Right lung (tissue), 10 donors: ENCODE measurements at places on chromosomes 7 and 10.

- DNase-seq = no peak
Measured at GRCh38 chr7:40755438-40755837, 620.6 kb downstream of the SUGCT start.

GRCh38 chr7:151137076-151137675, 30.3 kb downstream of the GBX1 start:
- DNase-seq = no peak

DNA sequence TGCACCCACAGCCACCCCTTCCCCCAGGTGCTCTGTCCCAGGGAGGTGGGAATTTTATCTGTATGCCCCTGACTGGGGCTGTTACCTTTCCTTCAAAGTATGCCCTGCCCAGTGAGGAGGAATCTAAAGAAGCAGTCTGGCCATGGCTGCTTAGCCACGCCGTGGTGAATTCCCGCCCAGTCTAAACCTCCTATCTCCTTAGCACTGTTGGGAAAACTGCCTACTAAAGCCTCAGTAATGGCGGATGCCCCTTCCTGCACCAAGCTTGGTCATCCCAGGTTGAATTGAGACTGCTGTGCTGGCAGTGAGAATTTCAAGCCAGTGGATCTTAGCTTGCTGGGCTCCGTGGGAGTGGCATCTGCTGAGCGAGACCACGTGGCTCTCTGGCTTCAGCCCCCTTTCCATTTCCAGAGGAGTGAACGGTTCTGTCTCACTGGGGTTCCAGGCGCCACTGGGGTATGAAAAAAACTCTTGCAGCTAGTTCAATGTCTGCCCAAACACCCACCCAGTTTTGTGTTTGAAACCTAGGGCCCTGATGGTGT, 87.2 kb downstream of the ABCC2 start:
- DNase-seq = no peak

DNA sequence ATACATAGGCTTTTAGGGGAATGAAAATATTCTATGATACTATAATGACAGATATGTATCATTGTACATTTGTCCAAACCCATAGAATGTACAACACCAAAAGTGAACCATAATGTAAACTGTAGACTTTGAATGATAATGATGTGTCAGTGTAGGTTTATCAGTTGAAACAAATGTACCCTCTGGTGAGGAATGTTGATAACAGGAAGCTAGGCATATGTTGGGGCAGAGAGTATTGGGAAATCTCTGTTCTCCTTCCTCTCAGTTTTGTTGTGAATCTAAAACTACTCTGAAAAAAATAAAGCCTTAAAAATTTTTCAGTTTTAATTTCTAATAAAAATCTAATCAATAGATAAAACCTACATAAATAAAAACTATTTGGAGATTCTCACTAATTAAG, 36.9 kb downstream of the C1GALT1 start:
- DNase-seq = no peak

DNA sequence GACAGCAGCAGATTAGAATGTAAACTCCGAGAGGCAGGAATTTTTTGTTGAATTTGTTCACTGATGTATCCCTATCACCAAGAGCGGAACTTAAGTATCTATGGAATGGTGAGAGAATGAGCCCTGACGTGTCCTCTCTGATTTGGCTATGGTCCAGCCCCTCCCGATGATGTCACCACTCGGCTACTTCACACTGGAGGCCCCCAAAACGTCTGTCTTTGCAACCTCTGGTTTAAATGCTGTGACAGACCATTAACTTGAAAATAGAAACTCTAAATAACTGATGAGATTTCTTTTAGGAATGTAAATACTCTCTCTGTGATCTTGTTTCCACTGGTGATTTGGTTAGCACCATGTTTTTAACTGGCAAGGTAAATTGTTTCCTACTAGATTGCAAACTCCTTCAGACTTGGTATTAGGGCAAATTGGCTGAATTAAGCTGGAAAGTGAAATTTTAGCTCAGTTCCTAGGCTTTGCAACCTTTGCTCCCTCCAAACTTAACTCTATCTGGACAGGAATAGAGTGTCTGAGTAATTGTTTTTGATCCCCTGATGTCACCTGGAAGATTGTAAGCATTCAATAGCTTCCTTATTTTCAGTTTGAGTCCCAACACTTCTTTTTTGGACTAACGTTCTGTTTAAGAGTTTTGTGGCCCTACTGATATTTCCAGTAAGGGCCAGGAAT, 19.1 kb downstream of the SLC16A12 start:
- DNase-seq = peak; percentile 66

DNA sequence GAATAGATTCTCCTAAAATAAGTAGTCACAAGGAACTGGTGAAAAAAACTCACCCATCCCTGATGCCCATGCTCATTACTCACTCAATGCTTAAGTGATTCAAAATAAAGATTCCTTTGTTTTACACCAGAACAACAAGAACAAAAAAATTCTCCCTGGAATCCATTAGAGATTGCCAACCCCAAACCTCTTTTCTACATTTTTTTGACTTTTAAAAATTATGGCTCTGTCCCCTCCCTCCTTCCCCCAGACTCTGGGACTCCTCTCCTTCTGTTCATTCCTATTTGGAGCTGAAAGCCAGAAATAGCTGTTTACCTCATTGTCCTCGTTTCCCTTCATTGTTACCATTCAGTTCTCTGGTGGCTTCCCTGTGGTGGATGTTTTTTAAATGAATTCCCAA, 63.2 kb upstream of the FHIP2A start:
- no peak for DNase-seq

GRCh38 chr10:95767884-95768556, 12.1 kb downstream of the ENTPD1 start:
- DNase-seq = no peak

DNA sequence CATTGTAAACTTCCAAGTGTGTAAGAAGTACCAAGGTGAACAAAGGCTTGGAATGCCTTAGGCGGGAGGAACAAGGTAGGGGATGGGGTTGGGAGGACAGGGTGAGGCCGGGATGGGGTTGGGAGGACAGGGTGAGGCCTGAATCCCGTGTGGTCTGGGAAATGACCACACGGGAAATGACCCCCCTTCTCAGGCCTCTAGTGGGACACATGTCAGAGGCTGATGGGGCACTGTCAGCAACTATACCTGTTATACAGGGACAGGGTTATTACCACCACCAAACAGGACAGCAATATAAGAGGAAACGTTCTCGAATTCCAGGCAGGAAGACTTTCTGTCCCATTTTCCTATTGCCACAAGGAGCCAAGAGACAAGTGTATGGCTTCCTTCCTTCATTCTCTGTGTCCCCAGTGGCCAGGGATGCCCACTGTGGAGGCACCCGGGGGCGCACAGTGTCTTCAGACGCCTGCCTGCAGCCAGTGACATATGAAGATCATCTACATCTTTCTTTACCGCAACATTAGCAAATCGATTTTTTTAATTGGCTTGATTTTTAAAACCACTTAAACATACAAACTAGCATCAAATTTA, 1.3 kb downstream of the MKI67 start:
- no peak for DNase-seq

DNA sequence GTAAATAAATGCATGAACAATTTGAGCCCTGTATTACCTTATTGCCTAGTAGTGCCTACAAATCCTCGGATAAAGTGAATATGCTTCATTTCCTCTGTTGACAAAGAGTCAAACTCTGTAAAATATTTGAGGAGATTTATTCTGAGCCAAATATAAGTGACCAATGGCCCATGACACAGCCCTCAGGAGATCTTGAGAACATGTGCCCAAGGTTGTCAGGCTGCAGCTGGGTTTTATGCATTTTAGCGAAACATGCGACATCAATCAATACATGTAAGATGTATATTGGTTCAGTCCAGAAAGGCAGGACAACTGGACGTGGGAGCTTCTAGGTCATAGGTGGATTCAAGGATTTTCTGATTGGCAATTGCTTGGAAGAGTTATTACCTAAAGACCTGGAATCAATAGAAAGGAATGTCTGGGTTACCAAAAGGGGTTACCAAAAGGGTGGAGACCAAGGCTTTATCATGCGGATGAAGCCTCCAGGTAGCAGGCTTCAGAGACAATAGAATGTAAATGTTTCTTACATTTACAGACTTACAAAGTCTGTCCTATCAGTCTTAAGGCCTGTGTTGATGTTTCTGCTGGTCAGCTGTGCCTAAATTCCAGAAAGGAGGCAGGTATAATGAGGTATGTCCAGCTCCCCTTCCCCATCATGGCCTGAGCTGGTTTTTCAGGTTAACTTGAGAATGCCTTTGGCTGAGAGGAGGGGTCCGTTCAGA, 220.1 kb upstream of the FZD1 start:
- DNase-seq = no peak

GRCh38 chr7:140676306-140676705, 3.6 kb downstream of the ADCK2 start:
- no peak for DNase-seq
